ENCODE measurements at places on chromosomes 6 and 20.

DNA sequence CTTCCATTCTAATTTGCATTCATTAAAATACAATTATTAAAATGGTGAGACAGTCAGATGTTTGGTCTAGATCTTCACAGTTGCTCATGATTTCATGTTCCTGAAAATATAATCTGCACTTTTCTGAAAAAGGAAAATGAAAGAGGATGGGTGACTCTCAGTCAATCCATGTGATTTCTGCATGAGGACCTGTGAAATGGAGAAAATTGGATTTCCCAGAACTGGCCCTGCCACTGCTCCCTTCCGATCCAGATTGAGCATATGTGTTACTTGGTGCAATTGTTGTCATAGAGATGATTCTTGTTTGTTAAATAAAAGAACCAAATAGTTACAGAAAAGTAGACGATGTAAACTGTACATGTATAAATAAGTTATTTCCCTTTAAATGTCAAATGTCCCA is 37.4 kb downstream of the HAO1 start:
- DNase-seq: no peak

DNA sequence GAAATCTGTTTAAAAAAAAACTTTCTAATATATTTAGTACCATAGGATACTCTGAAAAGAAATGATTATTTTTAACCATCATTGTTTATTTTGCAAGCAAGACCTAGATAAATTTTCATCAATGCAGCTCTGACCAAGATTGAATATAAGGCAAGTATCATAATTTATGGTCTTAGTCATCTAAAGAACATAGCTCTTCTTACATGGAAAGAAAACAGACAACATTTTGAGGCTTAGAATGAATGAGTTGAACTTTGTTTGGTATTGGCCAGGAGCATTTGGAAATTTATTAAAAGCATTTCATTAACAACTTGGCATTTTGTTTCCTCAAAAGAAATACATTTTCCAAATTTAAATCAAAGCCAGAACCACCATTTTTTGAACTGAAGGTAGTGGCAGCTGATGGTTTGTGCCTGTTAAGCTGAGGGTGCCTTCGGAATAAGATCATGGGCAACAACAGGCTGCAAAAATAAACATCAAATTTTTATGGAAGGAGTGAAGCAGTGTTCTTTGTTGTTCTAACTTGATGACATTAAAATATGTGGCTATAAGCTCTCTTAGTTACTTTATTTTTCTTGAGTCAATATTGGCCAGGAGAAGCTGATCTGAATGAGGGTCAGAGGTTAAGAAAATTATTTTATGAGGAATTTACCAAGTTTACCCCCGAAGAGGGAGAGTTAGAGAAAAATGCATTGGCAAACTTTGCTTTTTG is 6.7 kb upstream of the ATXN1 start:
- no peak for DNase-seq

DNA sequence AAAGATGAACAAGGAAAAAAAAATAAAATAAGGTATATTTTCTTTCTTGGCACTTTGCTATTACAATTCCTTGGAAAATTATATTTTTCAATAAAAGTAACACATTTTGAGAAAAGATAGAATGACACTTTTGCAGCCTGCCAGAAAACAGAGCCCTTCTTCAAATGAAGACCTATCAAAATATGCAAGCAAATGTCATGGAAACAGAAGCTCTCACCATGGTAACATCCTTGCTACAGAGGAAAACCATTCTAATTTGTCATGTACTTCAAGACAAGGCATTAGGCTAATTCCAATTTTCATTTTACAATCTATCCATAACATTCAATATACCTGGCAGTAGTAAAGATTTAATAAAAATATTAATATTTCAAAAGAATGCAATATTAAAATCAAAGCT is 177.9 kb downstream of the RNGTT start:
- DNase-seq: no peak

DNA sequence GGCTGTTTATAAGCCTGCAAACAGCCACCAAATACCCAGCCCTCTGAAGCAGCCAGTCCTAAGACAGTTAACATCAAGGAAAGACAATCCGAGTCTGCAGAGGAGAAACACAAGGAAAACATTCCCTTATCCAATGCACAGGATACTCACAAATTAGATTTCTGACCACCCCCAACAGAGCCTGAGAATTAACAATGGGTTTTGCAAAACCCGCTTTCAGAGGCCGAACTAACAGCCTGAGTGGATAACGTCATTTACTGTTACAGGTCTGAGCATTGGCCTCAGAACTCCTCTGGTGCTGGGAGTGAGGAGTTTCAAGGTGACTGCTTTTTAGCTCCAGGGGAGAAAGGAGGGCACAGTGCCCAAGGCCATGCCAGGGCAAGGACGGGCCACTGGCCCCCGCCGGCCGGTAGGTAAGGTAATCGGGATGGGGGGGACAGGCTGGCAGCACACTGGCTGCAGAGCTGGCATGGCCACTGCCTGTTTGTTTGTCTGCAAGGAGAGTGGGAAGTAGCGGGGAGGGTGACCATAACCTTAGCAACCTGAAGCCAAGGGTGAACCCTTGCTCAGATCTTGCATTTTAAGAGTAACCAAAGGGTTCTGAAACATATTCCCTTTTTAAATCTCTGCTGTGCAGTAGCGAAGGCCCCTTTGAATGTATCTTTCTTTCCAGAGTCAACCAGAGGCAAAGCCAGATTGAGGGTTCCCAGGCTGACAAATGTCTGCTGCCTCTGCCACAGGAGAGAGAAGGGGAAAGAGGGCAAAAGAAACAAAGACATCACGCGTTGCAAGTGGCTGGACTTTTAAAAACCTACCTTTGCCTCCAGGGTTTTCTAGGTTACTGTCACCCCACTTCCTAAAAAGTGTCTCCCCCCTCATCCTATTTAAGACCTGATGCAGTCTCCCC is 3.9 kb downstream of the ZMYND8 start:
- no peak for DNase-seq

DNA sequence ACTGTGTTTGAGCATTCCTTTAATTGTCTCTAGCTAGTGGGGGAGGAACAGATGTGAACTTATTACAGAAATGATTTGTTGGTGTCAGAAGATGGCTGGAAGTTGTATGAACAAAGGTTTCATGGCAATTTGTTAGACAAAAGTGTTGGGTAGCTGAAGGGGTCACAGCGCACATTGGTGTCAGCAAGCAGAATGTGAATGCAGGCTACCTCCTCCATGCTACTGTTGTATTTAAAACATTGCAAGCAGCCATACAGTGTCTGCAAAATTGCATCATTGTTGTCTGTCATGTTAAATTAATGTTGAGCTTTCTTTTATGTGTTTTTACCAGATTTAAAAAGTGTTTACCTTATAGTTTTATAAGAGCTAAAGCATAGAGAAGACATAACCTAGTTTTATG is 6.2 kb downstream of the LRRC1 start:
- no peak for DNase-seq

- no peak for DNase-seq
Measured at GRCh38 chr6:105994118-105994590, 92.0 kb upstream of the PRDM1 start.

DNA sequence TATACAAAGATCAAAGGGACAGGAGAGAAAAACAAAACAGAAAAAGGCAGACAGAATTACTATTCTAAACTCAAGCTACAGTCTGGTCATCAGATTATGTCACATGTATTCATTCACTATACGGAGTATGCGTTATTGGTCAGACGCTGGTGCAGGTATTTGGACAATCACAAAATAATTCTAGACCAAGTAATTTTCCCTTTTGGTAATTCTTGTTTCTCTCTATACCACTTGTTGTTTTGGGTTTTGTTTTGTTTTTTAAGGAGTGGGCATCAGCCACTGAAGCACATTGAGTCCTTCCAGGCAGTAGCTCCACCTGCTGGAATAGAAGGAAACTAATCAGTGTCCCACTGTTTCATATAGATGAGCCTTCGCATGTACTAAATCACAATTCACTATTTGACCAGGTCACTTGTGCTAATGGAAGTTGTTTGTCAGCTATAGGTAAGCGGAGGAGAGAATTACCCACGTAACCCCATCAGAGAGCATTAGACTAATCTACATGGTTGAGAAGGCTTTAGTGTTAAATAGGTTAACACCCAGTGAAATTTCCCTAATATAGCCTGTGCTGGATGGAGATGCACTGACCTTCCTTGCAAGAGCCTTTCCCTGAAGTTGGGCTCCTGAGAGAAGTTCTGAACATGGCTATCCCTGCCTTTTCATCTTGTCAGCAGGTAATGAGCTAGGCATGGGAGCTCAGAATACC is 77.9 kb downstream of the TNFAIP3 start:
- no peak for DNase-seq

- DNase-seq: no peak
Measured at GRCh38 chr6:93047033-93047432, 372.3 kb downstream of the EPHA7 start.

GRCh38 chr6:160102956-160103824 is 18.4 kb upstream of the SLC22A1 start:
- no peak for DNase-seq

DNA sequence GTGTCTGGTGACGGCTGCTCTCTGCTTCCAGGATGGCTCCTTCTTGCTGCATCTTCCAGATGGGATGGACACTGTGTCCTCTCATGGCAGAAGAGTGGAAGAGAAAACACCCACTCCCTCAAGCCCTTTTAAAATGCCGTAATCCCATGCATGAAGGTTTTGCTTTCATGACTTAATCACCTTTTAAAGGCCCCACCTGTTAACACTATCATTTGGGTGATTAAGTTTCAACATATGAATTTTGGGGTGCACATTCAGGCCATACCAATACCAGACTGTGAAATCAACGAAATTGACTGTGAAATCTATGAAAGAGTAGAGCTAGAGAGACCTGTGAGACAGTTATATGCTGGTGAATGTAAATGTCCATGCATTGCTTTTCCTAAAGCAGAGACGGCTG is 374.3 kb upstream of the CHD6 start:
- no peak for DNase-seq

DNA sequence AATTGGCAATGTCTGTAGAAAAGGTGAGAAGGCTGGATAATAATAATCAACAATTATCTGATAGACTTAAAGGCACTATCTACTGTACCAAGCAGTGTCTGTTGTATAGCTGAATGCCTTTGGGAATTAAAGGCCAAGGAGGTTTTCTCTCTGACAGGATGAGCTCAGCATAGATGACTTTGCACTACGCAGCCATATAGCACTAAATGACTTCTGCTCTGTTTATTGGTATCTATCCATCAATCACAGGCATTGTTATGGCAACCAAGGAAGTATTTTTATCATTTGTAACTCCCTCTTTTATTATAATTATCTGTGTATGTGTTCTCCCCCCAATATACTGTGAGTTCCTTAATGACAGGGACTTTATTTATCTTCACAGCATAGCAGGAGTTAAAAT is 654.3 kb downstream of the PHF3 start:
- DNase-seq: no peak

- no peak for DNase-seq
Measured at GRCh38 chr6:148795563-148795962, 48.7 kb downstream of the UST start.

- DNase-seq: no peak
Measured at GRCh38 chr6:158284876-158285655, 27.2 kb upstream of the TULP4 start.

GRCh38 chr6:48525849-48526248 is 414.9 kb upstream of the PTCHD4 start:
- DNase-seq: no peak

- no peak for DNase-seq
Measured at GRCh38 chr6:43412541-43412940, 14.8 kb upstream of the ABCC10 start.

GRCh38 chr6:5994999-5995657 is 11.6 kb downstream of the NRN1 start:
- no peak for DNase-seq

GRCh38 chr20:53355790-53356189 is 237.8 kb downstream of the ZNF217 start:
- no peak for DNase-seq

DNA sequence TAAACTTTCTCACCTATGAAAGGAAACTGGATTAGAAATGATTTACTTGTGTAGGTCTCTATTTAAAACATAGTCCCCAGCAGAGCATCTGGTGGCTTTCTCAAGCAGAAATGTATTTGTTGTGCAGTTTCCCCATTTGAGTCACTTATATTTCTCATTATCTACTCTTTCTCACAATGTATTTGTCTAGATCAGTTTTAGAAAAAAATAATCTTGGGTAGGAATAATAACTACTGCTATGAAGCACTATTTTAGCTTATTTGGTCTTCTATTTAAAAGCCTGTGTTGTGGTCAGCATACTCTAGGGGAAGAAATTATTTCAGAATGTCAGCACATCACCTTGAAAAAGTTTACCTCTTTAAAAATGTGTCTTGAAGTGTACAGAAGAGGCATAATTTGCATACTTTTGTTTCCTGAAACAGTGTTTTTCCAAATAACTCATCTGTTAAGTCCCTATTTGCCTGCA is 60.9 kb upstream of the PRL start:
- no peak for DNase-seq

DNA sequence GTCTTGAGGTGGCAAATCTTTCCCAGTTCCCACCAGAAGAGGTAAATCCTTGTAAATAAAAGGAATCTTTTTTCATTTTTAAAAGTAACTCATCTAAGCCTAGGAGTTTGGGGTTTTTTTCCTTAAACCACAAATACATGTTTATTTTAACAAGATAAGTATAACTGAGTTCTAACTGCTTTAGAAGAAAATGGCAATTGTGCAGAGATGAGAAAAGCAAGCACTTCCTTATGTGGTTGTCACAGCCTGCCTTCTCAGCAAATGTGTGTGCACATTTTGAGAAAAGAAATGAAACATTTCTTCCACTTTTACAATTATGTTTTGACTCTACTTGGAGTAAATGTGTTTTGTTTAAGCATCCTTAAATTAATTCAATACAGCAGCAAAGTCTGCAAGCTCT is 17.7 kb downstream of the HCK start:
- no peak for DNase-seq

- no peak for DNase-seq
Measured at GRCh38 chr6:149236589-149236988, 80.9 kb upstream of the TAB2 start.

DNA sequence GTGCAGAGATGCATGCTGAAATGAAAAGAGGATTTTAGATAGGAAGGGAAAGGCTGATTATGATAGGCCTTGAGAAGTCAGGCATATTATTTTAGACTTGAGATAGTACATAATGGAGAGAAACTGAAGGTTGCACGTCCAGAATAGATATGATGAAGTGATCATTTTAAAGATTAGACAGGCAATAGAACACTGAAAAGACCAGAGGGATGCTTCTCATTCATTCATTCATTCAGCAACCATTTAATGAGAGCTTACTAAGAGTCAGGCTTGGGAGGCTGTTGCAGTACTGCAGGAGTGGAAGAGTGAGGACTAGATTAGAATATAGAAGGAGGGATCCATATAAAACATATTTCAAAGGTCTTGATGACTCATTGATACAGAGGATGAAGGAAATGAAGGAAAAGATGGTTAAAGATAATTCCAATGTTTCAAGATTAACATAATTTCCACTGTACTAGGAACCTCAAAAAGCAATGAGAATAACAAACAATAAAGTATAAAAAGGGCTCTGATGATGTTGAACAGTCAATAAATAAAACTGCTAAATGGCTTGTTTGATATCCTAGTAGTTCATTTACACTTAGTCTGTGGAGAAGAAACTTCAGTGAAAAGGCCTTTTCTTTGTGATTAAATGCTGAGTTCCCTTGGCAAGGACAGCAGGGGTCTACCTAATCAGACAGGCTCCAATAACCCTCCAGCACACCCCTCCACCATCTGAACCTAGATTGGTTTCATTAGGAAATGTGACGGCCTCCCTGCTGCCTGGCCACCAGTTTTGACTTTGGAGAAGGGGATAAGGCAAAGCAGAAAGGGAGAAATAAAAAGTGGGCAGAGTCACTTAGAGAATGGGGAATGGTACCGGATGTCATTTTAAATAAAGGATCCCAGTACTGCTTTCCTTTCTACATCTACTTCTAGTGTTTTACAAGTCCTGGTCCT is 5.3 kb upstream of the FBXO9 start:
- no peak for DNase-seq
